Panc1 (cell line): ENCODE measurements at places on chromosomes 7 and 10. TPM values are rescaled to one million over a fixed set of nuclear protein-coding genes. Genes with fewer than 3 reads are reported as not detected.

- H3K27ac ChIP-seq = no peak overlapping the region
- no peak for DNase-seq
Measured at GRCh38 chr7:103856929-103857328, 132.5 kb downstream of the RELN start.

- no peak overlapping the region for H3K4me3 ChIP-seq
- no peak for DNase-seq
- no peaks in the 10 kb centered on the region for H3K27me3 ChIP-seq
- no peak overlapping the region for H3K27ac ChIP-seq
- no peaks in the 10 kb centered on the region for H3K36me3 ChIP-seq
Measured at GRCh38 chr10:69254877-69255276, 23.4 kb upstream of the HK1 start.

GRCh38 chr7:46930366-46930765, 651.5 kb downstream of the TNS3 start:
- peak; percentile 74 for DNase-seq
- peaks cover 15% of the 10 kb centered on the region; the same call in 1 of the 2 replicates for H3K4me1 ChIP-seq
- H3K36me3 ChIP-seq = no peaks in the 10 kb centered on the region
- no peaks in the 10 kb centered on the region for H3K27me3 ChIP-seq

The AZGP1 gene
- total RNA-seq = 0.49 TPM

The ICA1 gene
- total RNA-seq = 1.1 TPM

The STEAP2 gene
- total RNA-seq = 4.1 TPM

The SLIT1 gene
- 2.6 TPM for total RNA-seq

The NPFFR1 gene
- total RNA-seq = 0.05 TPM
